ENCODE measurements at places on chromosomes 13 and 19.

DNA sequence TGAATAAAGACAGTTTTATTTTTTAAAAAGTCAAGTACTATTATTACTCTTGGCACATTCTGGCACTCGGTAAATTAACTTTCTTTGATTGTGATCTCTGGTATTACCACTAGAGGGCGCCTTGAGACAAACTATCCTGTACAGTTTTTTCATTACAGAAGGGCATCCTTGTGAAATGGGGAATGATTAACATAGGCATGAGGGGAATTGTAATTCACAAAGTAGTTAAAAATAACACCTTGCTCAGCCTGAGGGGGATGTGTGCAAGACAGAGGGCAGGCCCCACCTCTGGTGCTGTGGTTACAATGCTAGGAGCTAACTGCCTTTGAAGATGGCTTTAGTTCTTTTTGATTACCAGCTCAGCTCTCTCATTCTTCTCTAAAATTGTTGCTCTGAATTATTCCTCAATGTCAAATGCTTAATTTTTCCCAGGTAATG lies 24.2 kb upstream of the C1QTNF9B start:
- no peak for DNase-seq

GRCh38 chr19:10474962-10475451 lies 28.1 kb downstream of the KEAP1 start:
- no peak for DNase-seq

- DNase-seq = no peak
These were observed 99.3 kb upstream of the SOX1 start for GRCh38 chr13:111967572-111968201.

- no peak for DNase-seq
These were observed 251.2 kb upstream of the SPRY2 start for GRCh38 chr13:80591976-80592740.

- DNase-seq = no peak
These were observed 3.4 kb downstream of the TCF3 start for GRCh38 chr19:1648920-1649541.

DNA sequence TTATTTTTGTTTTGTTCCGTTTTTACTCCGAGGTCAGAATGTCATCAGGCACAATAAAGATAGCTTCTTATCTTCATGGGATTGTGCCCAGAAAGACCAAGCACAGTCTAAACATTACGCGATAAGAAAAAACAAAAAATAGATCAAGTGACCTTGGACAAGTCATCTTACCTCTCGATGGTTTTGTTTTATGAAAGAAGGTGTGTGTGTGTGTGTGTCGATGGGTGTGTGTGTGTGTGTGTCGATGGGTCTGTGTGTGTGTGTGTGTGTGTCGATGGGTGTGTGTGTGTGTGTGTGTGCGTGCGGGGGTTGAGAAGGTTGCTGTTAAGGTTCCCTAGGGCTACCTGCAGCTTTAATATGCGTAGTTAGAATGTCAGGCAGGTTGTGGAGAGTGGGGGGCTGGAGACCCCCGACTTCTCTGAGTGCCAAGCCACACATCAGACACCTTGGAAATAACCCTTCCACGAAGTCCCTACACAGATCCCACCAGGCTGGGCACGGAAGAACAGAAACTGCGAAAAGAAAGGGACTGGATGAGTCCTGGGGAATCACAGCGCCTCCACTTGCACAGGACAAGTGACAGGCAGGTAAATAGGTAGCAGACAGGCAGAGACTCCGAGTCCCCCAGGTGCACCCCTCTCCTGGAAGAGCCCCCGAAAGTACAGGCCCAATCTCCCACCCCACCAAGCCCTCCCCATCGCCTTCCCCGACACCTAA lies 458 bp upstream of the ATP8A2 start:
- DNase-seq = no peak

DNA sequence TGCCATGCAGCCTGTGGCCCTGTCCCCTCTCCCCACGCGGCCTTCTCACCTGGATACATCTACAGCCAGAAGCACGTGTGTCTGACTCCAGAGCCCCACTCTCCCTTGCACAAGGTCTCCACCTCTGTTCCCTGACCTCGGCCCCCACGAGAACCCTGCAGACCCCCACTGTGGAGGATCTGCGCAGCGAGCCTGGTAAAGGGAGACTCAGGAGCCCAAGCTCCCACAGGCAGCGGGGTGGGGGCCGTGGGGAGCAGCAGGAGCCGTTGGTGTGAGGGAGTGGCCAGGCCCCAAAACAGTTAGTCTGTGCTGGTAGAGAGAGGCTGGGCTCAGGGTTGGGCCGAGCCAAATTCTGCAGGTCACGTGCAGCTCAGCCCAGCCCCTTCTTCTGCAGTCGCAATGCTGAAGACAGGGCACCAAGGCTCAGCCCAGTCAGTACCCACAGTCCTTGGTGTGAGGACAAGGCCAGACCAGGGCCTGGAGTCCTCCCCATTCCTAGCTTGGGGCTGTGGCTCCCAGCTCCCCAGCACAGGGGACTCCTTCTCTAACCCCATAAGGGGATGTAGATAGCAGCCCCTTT lies 28.7 kb upstream of the SLC7A10 start:
- no peak for DNase-seq

- no peak for DNase-seq
These were observed 47.1 kb upstream of the ZMYM5 start for GRCh38 chr13:19910336-19911072.

DNA sequence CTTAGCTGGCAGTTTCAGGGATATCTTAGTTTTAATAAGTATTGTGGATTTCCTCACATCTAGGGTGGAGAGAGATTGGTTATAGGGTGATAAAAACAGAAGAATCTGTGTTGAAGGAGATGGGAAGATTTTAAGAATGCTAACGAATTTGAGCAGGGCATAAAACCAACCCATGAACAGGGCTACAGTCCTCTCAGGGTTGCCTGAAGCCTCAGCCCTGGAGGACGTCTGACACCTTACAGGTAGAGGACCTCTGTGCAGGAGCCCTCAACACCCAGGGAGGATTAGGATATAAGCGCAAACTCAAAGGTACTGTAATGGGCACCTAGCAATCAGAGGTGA lies 461 bp upstream of the WASF3 start:
- DNase-seq = no peak

GRCh38 chr13:113837560-113838355 lies 26.1 kb downstream of the GAS6 start:
- DNase-seq = no peak
